ENCODE measurements at places on chromosomes 13 and 19.

- DNase-seq: no peak
Observed at GRCh38 chr19:53878776-53879139, 3.2 kb upstream of the PRKCG start.

DNA sequence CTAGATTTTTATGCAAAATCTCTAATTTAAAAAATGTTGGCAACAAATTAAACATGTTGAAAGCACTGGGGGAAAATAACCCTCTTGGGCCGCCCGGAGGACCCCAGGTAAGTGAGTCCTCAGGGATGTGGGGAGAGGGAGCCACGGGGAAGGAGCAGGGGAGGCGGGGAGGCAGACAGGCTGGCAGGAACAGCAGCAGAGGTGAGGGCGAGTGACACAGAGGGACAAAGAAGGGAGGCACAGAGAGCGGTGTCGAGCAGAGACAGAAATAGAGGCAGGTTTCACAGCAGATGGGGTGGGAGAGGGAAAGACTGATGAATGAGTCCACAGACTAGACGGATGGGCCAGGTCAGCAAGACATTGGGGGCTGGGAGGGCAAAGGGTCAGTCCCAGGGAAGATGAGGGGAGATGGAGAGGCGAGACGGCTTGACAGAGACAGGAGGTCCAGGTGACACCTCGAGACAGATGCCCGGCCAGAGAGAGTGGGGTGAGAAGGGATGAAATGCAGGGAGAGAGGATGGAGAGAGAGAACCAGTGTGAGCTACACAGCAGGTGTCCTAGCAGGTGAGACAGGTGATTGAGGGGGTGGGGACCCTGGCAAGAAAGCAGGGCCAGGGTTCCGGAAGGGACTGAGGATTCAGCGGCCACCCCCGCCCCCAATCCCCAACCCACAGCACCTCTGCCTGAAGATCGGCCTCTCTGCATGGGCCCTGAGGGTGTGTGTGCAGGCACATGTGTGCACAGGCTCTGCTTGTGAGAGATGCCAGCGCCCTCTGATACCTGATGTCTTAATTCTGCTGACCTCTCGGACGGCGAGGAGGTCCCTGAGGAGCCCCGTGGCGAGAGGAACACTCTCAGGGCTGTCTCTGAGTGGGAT lies 3.8 kb downstream of the LRRC4B start:
- DNase-seq: no peak

GRCh38 chr19:46787331-46788261 lies 798 bp downstream of the SLC1A5 start:
- no peak for DNase-seq

DNA sequence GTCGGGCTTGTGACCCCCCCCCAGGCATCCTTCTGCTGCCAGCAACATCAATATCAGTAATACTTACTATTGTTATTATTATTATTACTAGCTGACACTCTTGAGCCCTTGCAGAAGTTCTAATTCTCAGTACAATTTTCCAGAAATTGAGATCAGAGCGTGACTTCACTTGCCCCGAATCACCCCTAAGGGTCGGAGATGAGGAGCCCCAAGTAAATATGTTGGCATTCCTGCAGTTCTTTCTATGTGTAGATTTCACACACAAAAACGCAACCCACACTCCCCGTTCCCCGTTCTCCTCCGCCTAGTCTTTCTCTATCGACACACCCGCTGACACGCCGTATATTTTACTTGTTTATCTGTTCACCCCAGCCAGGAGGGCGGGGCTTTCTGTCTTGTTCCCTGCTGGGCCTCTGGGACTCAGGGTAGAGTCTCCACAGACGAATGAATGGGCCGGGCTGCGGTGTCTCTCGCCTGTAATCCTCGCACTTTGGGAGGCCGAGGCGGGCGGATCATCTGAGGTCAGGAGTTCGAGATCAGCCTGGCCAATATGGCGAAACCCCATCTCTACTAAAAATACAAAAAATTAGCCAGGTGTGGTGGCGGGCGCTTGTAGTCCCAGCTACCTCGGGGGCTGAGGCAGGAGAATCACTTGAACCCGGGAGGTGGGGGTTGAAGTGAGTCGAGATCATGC lies 14.7 kb downstream of the TLE5 start:
- DNase-seq: peak; percentile 29

DNA sequence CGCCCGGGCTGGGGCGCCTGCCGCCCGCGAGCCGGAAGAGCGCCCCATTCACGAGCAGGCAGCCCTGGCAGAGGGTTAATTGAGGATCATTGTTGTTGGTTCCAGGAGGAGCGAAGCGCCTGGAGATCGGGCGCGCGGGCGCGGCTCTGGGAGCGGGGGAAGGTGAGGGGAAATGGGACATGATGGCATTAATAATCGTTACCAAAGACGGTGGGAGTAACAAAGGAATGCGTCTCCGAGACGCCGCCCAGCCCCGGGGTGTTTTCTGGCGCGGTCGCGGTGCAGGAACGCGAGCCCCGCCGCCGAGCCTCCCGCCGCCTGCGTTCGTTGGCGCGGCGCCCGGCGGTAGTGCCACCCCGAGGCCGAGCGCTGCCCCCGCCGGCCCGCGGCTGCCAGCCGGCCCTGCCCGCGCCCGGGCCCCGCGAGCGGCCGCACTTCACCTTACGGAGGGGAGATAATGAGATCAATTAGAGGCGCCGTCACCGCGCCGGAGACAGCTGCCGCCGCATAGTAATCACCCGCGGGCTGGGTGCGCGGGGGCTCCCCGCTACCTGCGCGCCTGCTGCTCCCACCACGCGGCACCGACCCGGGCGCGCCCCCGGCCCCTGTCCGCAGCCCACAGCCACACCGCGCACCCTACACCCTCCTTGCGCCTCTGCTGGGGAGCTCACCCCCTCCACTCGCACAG lies 2.8 kb downstream of the ZNF536 start:
- DNase-seq: no peak

DNA sequence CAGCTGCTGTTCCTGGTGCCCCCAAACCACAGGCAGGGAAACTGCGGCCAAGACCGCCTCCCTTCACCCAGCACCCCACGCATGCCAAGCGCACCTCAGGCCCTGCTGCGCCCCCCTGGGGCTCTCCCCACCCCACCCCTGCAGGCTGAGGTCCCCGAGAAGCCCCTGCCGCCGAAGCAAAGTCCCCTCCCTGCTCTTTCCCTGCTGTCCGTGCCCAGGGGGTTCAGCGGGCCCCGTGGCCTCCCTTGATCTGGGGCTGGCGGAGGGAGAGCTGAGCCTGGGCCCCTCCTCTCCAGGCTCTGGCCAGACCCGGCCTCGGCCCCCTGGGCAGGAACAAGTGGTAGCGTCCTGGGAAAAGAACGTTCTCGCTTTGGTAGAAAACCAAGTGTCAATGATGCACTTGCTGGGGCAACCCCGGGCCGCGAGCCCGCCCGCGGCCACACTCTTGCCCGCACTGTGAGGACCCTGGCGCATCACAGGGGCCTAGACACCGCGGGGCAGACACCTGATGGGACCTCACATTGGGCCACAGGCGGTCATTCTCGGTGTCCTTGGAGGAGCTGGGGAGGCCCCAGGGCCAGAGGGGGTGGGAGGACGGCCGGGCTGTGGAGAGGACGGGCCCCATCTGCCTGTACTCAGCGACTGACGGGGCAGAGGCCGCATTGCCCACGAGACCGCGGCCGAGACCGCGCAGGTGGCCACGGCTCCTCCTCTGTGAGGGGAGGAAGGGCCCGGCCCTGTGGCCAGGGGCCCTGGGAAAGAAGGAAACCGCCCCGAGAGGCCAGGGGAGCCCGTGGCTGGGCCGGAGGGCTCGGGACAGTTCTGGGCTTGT lies 29.0 kb downstream of the GPX4 start:
- DNase-seq: no peak

GRCh38 chr19:32976223-32976805 lies 4.3 kb downstream of the FAAP24 start:
- peak; percentile 49 for DNase-seq

- no peak for DNase-seq
Observed at GRCh38 chr19:16143399-16144215, at the start of gene HSH2D. Gene HSH2D, plus strand, starts transcription at chr19:16143685. Its CDS starts 5,066 bp downstream, at chr19:16148751.

GRCh38 chr13:106989876-106990275 lies 421.9 kb upstream of the ARGLU1 start:
- no peak for DNase-seq

GRCh38 chr13:40618581-40619478 lies 47.6 kb downstream of the FOXO1 start:
- no peak for DNase-seq

DNA sequence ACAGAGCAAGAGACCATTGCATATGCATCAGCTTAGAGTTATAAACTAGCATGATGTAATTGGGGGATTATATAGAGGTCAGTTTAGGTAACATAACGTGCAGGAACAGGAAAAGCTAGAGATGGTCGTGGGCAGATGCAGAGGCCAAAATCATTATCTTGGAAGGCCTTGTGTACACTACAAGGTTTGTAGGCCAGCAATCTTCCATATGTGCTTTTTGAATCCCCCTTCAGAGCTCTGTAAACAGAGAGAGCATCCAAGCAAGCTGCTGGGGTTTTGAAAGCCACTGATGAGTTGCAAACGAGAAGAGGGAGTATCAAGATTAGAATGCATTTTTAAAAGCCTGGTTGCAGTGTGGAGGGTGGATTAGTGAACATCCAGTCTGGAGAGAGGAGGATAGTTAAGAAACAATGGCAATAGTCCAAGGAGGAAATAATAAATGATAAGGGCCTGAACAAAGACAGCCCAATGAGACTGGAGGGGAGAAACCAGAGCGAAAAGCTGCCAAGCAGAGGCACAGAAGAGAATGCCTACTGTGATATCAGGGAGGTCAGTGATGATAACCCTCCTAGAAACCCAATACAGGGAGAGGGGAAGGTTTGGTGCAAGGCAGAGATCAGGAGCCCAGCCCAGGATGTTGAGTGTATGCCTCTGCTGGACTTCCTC lies 109.6 kb downstream of the ZAR1L start:
- DNase-seq: no peak

DNA sequence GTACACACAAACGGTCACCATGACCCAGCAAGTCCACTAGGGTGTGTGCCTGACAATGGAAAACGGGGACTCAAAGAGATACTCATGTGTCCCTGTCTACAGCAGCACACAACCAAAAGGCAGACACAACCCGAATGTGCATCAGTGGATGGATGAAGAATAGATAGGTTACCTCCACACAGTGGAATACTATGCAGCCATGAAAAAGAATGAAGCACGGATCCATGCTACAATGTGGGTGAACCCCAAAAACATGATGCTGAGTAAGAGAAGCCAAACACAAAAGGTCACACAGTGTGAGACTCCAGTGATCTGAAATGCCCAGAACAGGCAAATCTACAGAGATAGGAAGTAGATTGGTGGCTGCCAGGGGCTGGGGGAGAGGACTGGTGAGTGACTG lies 9.0 kb downstream of the CERS1 start:
- no peak for DNase-seq

DNA sequence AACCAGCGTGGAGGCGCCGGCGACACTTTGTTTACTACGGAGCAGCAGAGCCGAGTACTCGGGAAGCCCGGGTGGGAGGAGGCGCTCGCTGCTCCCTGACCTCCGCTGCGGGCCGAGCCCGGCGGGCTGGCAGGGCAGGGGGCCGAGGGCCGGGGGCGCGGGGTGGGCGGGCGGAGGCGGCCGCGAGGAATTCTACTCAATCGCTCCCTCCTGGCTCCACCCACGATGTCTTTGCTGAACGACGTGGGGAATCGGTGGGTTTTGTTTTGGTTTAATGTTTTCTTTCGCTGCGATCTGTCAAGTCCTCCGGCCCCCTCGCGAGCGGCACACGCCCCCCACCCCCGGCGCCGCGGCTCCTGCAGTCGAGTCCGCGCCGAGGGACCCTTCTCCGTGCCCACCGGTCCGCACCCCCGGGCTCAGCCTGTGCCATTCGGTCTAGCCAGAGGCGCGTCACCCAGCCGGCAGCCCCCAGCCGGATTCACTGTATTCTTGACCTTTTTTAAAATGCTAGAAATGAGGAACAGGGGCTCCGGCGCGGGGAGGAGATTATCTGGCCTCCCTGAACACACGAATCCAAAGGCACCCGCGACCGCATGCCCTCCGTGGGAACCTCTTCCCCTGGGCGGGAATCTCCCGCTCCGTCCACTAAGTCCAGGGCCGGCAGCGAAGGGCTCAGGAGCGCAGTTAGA lies 636 bp upstream of the FOXO1 start:
- DNase-seq: no peak

DNA sequence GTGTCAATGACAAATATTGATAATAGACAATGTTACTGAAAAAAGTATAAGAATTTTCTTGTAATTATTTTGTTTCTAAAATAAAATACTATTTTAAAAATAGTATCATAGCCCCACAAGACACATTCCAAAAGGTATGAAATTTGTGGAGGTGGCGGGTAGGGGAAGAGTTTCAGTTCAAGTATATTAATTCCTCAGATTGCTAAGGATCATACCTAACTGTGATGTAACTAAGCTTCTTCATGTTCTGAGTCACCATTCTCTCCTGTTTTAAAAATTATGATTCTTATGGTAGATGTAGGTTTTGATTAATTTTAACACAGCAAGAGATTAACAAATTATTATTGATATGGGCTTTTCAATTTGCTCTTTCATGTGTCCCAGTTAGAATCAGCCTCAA lies 61.3 kb downstream of the MYO16 start:
- DNase-seq: no peak

GRCh38 chr13:23570099-23570920 lies at the start of gene TNFRSF19:
Gene TNFRSF19, plus strand, starts transcription at chr13:23570412. Its CDS starts 19,772 bp downstream, at chr13:23590184.
- peak; percentile 54 for DNase-seq

DNA sequence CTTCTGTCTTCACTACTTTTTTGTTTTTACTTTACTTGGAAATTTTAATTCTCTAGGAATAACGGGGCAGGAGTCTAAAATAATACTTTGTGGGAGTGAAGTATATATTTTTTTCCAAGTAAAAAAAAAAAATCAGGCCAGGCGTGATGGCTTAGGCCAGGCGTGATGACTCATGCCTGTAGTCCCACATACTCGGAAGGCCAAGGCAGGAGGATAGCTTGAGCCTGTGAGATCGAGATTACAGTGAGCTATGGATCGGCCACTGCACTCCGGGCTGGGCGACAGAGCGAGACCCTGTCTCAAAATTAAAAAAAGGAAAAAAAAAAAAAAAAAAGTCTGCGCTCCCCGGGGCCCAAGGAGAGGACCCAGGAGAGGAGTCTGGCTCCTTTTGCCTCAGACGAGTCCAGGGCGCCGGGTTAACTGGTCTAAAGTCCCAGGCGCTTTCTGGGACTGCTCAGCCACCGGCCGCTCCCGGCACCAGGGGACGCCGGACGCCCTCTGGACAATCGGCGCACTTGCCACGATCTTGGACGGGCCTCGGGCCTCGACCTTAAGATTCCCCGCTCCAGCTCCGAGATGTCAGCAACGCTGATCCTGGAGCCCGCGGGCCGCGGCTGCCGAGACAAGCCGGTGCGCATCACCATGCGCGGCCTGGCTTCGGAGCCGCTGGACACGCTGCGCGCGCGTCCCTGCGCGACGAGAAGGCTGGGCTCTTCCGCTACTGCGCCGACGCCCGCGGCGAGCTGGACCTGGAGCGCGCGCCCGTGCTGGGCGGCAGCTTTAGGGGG lies 2.7 kb upstream of the ZFP82 start:
- no peak for DNase-seq

DNA sequence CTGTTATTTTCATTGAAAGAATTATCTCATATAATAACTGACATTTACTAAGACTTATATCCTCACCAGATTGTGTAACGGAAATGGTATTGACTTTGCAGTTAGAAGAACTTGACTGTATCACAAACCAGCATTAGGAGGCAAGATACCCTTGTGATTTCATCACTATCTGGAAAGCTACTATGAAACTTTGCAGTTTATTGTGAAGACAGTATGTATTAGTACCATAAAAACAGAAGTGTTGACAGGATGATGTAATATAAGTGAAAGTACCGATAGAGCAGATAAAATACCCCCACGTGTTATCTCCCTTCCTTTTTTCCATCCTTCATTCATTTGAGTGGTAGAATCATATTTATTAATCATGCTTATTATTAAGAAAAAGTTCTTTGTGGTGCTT lies 365.7 kb upstream of the KLHL1 start:
- DNase-seq: no peak

- DNase-seq: no peak
Observed at GRCh38 chr19:39828654-39829032, 5.3 kb downstream of the DYRK1B start.
